ENCODE measurements at places on chromosomes 3 and 15.

GRCh38 chr3:147090461-147090860, 315.9 kb downstream of the ZIC4 start:
- no peak for DNase-seq

DNA sequence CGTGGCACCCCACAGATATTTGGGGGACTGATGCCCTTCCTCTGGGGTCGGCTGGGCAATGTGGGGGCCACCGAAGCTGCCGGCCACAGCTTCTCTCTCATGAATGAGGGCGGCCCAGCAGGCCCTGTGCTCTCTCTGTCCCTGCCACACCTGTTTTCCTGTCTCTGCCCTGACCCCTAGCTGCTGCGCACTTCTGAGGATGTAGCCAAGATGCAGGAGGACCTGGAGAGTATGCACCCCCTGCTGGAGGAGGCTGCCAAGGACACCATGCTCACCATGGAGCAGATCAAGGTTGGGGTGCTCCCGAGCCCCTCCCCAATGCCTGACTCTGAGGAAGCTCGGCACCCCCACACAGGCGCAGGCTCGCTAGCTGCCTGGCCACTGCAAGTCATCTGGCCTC, 59.7 kb downstream of the SEMA3G start:
- no peak for DNase-seq

DNA sequence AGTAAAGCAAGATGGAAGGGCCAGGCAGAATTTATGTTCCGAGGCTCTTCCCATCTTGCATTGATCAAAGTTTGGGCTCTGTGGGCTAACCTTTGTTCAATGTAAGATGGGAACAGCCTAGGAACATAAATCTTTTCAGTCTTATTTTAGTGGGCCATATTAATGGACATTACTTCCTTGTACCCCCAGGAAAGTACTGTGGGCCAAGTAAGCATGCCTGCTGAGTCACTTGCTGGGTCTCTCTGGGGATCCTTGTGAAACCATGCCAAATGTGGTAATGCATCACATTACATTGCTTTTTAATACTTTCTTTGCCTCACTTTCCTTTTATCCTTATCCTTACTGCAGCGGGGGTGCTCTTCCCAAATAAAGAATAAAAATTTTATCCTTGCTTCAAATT, 349.5 kb upstream of the POU1F1 start:
- no peak for DNase-seq

DNA sequence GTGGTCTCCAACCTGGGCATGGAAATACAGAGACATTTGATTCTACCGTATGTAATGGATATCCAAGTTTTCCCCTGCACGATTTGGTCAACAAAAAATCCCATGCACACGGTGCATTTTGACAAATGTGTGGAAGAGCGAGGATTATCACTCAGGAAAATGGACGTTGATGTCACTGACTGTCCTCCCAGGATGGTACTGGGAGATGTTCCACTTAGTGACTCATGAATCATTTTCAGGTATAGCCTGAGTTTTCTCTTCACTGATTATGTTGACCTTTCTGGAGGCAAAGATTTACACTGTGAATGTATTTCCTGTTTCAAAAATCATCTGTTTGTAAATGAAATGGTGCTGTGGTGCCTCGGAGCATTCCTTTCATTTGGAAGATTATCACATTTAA, 596.7 kb upstream of the ADAMTS9 start:
- DNase-seq, result no peak

DNA sequence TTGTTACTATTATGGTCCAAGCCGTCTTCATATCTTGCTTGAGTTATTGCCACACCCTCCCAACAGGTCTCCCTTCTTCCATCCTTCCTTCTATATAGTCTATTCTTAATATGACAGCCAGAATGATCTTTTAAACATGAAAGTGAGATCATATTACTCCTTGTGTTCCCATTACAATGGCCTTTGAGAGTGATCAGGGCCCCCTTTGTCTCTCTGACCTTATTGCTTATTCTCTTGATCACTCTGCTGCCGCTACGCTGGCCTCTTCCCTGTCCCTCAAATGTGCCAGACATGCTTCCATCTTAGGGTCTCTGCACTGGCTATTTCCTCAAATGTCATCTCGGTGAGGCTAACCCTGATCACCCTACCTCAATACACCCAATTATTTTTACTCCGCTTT, 38.1 kb downstream of the UBE2E2 start:
- no peak for DNase-seq

DNA sequence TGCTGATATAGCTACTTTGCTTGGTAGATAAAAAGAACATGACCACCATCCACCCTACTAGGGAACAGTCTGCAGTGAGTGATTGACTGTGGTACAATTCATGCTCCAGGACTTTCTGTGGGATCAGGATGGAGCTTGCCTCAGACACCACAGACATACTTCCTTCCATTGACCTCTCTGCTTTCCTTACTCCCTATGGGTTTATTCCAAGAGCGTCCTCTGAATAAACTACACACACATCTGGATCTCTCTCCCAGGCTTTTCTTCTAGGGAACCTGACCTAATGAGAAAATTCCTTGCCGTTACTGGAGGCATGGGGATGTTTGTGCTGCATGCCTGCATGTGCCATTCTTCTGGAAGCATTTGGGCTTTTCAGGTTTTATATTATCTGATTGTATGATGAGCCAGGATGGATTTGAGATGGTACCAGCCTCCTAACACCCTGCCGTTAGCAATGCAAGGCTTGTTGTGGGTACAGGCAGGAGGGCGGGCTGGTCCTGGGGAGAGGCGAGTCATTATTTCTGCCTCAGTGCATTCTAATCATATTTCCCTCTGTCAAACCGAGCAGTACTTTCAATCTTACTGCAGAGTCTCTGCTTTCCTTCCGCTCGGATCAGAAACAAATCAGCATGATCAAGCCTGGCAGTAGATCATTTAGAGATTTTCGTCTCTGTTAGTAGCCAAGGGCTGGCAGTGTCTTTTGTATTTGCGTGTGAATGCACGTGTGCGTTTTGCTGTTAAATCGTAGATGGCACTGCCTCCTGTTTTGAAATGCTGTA, 279.2 kb downstream of the PDCD6IP start:
- no peak for DNase-seq

DNA sequence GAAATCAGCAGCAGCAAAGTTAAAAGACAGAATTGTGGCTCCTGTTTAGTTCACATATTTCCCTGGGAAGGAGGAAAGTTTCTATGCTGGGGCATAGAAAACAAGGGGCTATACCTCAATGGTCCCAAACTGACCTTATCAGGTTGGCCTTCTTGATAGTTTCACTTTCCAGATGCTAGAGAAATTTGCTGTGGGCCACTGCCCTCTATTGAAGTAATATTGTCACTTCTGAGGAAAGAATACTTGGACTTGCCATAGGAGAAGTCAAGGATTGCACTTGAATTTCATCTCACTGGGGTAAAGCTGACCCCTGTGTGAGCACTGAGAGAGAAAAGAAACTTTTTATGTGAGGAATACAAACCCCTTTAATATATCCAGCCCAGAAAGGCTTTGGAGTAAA, 49.3 kb upstream of the XCR1 start:
- no peak for DNase-seq

GRCh38 chr3:67897351-67898336, 243.2 kb upstream of the SUCLG2 start:
- DNase-seq, result no peak

- no peak for DNase-seq
These were observed 110.8 kb downstream of the IGF2BP2 start for GRCh38 chr3:185714085-185714484.

DNA sequence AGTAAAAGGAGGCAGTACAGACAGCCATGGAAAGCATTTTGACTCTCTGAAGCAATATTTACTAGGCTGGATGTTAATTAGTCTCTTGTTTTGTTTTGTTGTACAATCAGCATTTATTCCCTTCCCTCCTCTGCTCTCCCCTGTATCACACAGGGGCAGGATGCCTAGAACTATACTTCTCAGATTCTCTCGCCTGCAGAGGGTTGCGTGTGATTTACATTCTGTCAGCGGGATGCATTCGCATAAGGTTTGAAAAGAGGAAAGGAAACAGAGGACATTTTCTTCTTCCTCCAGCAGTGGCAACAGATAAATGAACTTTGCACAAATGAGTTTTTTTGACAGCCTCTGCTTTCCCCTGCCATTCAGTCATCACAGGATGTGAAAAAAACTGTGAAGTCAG, 188.3 kb downstream of the RSL24D1 start:
- no peak for DNase-seq

GRCh38 chr15:62569460-62570404, 404.6 kb upstream of the C2CD4B start:
- no peak for DNase-seq

DNA sequence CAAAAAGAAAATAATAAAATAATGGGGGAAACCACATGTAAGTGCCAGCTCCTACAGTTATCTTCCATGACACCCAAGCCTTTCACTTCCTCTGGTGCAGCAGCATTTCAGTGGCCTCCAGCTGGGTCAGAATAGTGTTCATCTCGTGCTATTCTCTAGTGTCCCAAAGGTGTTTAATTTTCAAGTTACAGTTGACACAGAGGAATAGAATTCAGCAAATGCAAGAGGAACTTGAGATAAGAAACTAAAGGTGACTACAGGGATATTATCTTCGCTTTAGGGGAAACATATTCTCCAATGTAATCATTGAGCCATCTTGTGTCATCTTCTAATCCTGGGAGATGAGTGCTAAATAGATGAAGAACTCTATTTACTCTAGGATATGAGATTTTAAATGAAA, 212.8 kb downstream of the EPHA3 start:
- no peak for DNase-seq

DNA sequence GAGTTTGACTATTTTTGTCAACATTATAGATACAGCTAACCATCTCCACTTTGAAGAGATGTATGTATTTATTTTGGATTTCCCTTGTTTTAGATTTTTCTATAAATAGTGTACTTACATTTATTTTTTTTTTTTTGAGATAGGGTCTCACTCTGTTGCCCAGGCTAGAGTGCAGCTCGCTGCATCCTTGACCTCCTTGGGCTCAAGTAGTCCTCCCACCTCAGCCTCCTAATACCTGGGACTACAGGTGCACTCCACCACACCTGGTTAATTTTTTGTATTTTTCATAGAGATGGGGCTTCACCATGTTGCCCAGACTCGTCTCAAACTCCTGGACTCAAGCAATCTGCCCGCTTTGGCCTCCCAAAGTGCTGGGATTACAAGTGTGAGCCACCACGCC, 55.3 kb upstream of the TRPM1 start:
- DNase-seq, result no peak

DNA sequence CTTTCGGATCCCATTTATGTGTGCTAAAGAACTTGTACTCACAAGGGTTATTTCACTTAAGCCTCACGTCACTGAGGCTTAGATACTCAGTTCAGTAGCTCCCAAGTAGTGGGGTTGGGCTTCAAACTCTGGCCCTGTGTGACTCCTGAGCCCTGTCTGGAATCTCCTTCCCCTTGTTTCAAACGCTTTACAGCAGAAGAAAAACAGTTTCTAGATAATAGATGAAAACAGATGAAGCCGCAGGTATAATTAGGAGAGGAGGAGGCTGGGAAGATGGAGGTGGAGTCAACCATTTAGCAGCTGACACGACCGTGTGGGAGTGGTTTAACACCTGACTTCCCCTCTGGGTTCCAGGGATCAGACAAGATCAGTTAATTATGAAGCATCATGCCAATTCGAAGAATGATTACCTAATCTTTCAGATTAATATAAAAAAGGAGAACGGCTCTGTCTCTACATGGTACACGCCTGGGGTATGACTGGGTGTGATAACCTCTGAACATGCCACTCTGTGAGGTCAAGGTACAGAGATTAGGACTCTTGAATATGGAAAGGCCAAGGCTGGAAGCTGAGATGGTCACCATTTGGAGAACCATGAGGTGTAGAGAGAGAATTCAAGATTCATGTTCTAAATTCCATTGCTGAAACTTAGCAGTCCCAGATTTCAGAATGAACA, 31.1 kb downstream of the TPM1 start:
- peak; percentile 41 for DNase-seq

DNA sequence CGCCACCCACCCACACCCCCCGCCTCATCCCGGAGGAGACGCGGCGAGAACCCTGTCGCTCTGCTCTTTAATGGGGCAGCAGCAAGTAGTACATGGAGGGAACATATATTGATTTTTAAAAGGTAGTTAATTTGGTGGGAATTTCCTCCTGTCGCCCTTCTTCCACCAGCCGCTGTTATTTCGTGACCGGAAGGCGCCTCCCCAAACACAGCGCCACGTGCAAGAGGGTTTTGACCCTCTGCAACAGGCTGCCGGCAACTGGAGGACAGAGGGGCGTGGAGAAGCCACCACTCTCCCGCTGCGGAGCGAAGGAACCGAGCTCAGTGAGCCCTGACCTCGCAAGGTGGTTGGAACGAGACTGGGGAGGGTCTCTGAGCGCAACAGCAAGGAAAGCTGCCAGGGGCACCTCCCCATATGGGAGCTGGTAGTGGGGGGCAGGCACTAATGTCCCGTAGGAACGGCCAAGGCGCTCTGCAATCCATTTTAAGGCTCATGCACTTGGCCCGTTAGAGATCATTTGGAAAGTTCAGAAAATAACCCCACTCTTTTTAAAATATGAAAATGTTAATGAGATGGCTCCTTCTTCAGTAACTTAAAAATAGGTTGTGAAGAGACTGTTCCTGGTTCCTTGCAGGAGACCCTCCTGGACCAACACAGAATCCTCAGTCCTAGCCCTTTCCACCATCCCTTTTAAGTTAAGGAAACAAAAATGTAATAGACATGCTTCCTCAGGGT, 4.3 kb downstream of the ONECUT1 start:
- no peak for DNase-seq

- DNase-seq, result no peak
These were observed 7.7 kb downstream of the RAF1 start for GRCh38 chr3:12656193-12656592.

DNA sequence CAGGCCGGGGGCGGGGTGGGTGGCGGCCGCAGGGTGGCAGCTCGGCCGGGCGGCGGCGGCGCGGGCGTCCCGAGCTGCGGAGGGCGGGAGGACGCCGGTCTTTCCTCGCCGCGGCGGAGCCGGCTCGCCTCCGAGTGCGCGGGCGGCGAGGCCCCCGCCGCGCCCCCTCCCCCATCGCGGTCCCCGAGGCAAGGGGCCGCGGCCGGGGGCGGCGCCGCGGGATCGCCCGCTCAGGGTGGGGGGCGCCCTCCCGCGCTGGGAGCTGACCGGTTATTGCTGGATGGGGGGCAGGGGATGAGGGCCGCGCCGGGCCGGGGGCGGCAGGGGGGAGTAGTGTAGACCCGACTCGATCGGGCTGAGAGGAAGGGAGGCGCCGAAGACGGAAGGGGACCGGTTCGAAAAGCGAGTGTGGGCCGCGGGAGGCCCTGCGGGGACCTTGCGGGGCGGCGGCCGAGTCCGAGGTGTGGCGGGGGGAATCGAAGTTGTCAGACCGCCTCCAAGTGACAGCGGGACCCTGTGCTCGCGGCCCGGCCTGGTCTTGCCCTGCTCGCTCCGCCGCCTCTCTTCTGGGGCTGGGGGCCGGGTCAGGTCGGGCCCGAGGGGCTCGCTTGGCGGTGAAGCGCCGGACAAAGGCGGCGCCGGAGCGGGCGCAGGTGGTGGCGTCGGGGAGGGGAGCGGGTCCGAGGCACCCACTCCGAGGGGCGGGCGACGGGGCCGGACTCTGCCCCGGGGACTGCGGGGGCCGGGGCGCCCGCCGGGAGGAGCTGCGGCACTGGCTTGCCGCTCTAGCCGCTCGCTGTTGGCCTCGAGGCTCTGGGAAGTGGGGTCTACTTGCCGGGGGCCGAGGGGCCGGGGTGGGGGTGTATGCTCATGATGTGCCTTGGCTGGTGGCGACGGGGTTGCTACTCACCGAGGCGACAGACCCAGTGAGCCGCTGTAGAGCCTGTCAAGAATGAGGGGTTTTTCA, 1.1 kb downstream of the BAHD1 start:
- no peak for DNase-seq
